Hepatocyte (in vitro differentiated cells): ENCODE measurements at places on chromosomes 5 and 9.

DNA sequence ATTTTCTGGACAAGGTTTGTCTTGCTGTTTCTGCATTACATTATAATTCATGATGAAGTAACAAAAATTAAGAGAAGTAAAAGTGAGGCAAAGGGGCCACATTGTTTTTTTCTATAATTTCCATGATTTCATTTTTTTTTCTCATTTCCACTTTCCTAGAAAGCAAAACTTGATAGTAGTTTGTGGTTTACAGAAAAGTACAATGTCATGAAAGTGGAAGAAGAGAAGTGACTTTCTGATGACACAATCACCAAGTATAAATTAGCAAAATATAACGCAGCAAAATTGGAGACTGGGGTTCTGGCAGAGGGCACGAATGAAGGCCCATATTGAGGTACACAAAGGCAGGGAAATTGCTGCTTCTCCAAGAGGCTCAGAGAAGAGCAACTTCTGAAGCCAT lies 5.0 kb upstream of the IFNA14 start:
- no peak overlapping the region for H3K4me3 ChIP-seq
- H3K27ac ChIP-seq: no peak overlapping the region
- peaks cover 12% of the 10 kb centered on the region for H3K27me3 ChIP-seq
- no peak for DNase-seq
- H3K4me1 ChIP-seq: no peaks in the 10 kb centered on the region

DNA sequence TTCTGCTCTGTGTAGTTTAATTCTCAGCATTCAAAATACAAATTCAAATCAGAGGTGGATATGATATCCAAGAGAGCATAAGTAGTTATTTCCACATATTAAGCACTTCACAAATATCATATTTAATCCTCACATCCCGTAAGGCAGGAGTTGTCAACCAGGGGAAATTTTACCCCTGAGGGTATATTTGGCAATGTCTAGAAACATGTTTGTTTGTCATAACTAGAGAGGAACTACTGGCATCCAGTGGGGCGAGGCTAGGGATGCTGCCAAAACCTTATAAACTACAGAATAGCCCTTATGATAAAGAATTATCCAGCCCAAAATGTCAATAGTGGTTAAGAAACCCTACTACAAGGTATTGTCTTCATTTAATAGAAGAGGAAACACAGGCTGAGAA lies 619.4 kb downstream of the SLCO4C1 start:
- no peaks in the 10 kb centered on the region for H3K4me1 ChIP-seq
- H3K27ac ChIP-seq: no peak overlapping the region
- no peaks in the 10 kb centered on the region for H3K36me3 ChIP-seq
- no peak overlapping the region for H3K4me3 ChIP-seq
- no peaks in the 10 kb centered on the region for H3K27me3 ChIP-seq

DNA sequence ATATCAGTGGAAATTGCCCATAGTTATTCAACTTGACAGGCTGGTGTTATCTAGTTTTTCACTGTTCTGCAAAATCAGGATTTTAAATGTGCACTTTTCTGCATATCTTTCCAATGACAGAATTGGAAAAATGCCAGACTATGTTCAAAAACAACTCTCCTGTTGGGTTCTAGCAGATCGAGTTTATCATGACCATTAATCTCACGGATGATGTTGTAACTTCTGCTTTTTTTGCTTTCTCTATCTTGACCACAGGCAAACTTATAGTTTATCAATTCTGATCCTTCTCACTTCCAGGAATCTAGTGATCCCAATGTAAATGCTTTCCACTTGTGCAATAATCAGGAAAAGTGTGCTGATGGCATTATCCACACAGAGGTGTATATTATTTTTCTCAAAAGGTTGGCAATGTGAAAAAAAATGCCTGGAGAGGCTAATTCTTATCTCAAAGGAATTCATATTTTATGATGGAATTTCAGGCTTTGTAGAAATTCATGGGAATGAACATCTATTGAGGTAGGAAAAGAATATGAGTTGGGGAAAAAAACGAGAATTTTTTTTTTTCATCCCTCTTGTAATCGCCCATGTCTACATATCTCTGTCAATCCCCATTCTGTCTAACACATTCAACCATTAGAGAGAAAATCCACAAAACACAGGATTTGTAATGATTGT lies 73.6 kb upstream of the DAB2 start:
- peaks cover 4% of the 10 kb centered on the region for H3K4me1 ChIP-seq
- no peaks in the 10 kb centered on the region for H3K36me3 ChIP-seq
- no peak overlapping the region for H3K4me3 ChIP-seq
- H3K27ac ChIP-seq: no peak overlapping the region
- DNase-seq: peak; percentile 28

GRCh38 chr9:99119976-99120655 lies 15.2 kb downstream of the TGFBR1 start:
- DNase-seq: no peak
- H3K4me3 ChIP-seq: no peak overlapping the region
- no peaks in the 10 kb centered on the region for H3K27me3 ChIP-seq
- H3K36me3 ChIP-seq: no peaks in the 10 kb centered on the region
- H3K27ac ChIP-seq: no peak overlapping the region
- H3K4me1 ChIP-seq: no peaks in the 10 kb centered on the region

DNA sequence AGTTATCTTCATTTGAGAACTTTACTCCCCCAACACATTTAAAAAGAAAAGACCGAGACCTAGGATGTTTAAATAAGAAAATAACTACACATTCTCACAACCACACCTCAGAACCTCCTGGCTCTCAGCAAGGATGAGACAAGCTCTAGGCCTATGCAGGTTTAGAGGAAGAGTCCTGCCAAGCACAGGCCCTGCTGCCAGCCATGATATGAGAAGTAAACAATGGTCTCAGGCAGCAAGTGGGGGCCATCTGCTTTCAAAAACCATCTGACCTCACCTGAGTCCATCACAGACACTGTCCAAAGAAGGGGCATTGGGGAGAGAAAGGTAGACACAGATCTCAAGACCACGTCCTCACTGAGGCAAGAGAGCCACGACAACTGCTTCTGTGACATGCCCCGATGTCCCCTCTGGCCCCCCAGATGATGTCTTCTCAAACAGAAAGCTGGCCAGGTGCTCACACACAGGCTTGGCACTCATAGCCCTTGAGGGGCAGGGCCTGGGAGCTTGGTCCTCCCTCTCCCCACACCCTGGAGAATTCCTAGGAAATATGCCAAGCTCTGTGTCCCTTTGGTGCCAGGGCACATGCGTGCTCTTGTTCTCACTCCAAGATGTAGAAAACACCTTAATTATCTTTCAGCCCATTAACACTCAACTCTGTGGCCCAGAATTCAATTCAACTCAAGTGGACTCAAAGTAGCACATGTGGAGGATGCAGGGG lies 150.4 kb downstream of the FSTL4 start:
- no peaks in the 10 kb centered on the region for H3K36me3 ChIP-seq
- DNase-seq: no peak
- H3K4me3 ChIP-seq: no peak overlapping the region
- H3K27ac ChIP-seq: no peak overlapping the region
- H3K4me1 ChIP-seq: no peaks in the 10 kb centered on the region

DNA sequence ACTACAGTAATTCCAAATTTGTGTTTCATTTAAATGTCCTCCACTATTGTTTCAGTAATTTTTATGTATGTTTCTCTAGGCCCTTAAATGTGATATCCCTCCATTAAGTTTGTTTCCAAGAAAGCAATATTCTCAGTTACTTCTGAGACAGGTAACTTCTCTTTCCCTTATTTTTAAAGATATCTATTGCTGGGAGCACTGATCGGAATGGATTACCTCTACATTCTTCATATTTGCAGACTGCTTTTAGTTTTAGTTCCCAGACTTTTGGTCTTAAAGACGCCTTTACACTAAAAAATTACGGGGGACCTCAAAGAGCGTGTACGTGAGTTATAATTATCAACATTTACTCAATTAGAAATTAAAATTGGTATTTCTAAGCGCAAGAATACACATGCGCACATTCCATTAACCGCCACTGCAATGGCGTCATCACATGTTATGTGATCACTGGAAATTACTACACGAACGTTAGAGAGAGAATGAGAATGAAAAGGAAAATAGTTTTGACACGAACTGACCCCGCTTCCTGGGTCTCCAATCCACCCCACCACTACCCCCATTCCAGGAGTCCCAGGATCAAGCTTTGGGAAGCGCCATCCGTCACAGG lies 519 bp upstream of the RAD50 start:
- H3K27ac ChIP-seq: peak overlapping the region; percentile 90
- no peaks in the 10 kb centered on the region for H3K36me3 ChIP-seq
- peak overlapping the region; percentile 47 for H3K4me3 ChIP-seq
- no peak for DNase-seq
- H3K4me1 ChIP-seq: peaks cover 7% of the 10 kb centered on the region
- H3K27me3 ChIP-seq: no peaks in the 10 kb centered on the region

DNA sequence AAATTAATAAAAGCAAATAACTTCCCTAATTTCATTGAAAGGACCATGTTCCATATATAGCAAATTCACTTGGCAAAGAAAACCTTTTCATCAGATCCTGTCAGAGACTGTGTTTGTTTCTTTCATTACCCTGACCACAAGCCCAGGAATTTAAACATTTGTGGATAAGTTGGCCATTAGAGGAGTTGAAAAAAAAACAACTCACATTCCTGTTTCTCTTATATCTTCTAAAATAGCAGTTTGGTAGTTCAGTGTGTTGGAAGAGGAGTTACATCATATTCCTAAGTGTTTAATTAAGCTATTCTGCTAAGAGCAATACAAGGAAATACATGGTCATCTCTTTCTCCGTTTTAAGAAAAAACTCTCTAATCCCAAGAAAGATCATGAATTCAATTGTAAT lies 505.6 kb downstream of the TLE1 start:
- no peaks in the 10 kb centered on the region for H3K36me3 ChIP-seq
- H3K4me1 ChIP-seq: peaks cover 12% of the 10 kb centered on the region
- DNase-seq: no peak
- H3K4me3 ChIP-seq: no peak overlapping the region

DNA sequence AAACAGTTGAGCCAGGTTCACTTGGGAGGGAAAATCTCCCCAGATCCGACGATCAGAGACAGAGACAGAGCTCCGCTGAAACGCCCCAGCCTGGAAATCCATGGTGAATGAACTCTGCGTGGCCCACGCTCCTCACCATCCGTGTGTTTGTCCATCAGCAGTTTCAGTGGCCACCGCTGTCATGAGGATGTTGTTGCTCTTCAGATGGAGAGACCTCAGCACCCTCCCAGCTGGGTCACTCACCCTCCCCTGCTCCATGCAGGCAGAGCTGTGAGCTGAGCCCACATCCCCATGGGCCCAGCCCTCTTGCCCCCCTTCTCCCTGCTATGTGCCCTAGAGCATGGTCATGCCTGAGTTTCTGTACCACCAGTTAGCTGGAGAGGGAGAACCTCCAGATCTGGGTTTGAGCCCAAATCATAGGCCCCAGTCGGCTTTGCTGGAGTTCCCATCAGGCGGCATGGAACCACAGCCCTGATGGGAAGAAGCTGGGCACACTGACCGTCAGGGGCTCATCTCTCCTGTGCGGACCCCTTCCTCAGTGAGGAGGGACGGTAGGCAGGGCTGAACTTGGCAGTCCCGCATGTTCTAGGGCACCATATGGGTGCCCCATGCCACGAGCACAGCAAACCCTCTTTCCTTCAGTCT lies 154.4 kb upstream of the COL5A1 start:
- no peak overlapping the region for H3K4me3 ChIP-seq
- H3K4me1 ChIP-seq: peaks cover 10% of the 10 kb centered on the region
- DNase-seq: no peak
- no peak overlapping the region for H3K27ac ChIP-seq
- no peaks in the 10 kb centered on the region for H3K27me3 ChIP-seq

DNA sequence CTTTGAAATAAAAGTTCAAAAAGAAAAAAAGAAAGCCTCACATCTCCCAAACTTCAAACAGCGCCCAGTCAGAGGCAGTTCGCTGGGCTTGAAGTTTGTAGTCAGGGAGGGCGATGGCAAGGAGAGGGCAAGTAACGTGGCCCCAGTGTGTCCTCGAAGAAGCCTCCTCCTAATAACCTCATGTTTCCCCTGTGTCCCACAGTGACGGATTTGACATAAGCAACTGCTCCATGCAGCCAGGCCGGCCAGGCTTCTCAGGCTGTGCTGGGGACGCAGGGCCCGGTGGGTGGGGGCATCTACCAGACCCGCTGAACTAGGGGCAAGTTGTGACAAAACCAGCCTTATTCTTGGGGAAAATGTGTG lies 172.2 kb downstream of the ERCC6L2 start:
- H3K27ac ChIP-seq: peak overlapping the region; percentile 96
- no peaks in the 10 kb centered on the region for H3K27me3 ChIP-seq
- H3K4me1 ChIP-seq: peaks cover 32% of the 10 kb centered on the region
- no peaks in the 10 kb centered on the region for H3K36me3 ChIP-seq

GRCh38 chr9:131394464-131395156 lies 724 bp downstream of the PRRC2B start:
- H3K27ac ChIP-seq: peak overlapping the region; percentile 99
- H3K36me3 ChIP-seq: no peaks in the 10 kb centered on the region
- DNase-seq: peak; percentile 77
- peak overlapping the region; percentile 65 for H3K4me3 ChIP-seq
- peaks cover 33% of the 10 kb centered on the region for H3K4me1 ChIP-seq

GRCh38 chr9:137689745-137690529 lies 71.1 kb downstream of the EHMT1 start:
- no peaks in the 10 kb centered on the region for H3K27me3 ChIP-seq
- peak overlapping the region; percentile 71 for H3K27ac ChIP-seq
- H3K4me3 ChIP-seq: no peak overlapping the region
- peak; percentile 69 for DNase-seq
- H3K36me3 ChIP-seq: no peaks in the 10 kb centered on the region

GRCh38 chr5:93591323-93591945 lies 8.4 kb downstream of the NR2F1 start:
- no peaks in the 10 kb centered on the region for H3K4me1 ChIP-seq
- H3K36me3 ChIP-seq: no peaks in the 10 kb centered on the region
- no peak for DNase-seq
- H3K27me3 ChIP-seq: peaks cover 96% of the 10 kb centered on the region
- H3K4me3 ChIP-seq: no peak overlapping the region

- DNase-seq: no peak
- H3K4me3 ChIP-seq: no peak overlapping the region
- no peak overlapping the region for H3K27ac ChIP-seq
- H3K4me1 ChIP-seq: peaks cover 5% of the 10 kb centered on the region
Observed at GRCh38 chr9:93684806-93685543, 108.6 kb downstream of the PHF2 start.

DNA sequence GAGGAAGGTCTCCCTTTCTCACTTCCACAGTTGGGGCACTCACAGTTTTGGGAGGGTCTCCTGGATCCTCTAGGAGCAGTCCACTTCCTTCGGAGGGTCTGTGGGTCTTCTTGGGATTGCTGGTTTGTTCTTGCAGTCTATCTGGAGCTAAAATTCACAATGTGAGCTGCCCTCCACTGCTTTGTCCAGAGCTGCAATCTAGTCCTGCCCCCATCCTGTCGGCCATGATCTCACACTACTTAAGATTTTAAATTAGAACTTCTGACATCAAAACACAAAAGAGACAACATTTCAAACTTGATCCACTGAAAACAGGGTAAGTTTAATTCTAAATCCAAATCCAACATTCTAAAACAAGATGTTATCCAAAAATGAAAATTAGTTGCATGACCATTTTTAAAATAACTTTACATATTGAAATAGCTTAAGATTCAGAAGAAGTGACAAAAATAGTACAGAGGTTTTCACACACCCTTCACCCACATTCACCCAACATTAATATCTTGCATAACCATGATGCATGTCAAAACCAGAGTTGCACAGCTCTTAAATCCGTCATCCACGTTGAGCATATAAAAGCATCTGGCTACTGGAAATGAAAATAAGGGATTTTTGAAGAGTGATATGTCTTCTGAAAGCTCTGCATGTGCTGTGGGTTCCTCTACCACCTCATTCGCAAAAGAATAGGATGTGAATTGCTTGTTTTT lies 113.7 kb upstream of the EPB41L4A start:
- H3K27me3 ChIP-seq: no peaks in the 10 kb centered on the region
- no peak for DNase-seq
- no peak overlapping the region for H3K27ac ChIP-seq
- H3K36me3 ChIP-seq: no peaks in the 10 kb centered on the region
- no peaks in the 10 kb centered on the region for H3K4me1 ChIP-seq
